ENCODE measurements at places on chromosomes 1 and 21. TPM values are rescaled to one million over a fixed set of nuclear protein-coding genes. Genes with fewer than 3 reads are reported as not detected.

DNA sequence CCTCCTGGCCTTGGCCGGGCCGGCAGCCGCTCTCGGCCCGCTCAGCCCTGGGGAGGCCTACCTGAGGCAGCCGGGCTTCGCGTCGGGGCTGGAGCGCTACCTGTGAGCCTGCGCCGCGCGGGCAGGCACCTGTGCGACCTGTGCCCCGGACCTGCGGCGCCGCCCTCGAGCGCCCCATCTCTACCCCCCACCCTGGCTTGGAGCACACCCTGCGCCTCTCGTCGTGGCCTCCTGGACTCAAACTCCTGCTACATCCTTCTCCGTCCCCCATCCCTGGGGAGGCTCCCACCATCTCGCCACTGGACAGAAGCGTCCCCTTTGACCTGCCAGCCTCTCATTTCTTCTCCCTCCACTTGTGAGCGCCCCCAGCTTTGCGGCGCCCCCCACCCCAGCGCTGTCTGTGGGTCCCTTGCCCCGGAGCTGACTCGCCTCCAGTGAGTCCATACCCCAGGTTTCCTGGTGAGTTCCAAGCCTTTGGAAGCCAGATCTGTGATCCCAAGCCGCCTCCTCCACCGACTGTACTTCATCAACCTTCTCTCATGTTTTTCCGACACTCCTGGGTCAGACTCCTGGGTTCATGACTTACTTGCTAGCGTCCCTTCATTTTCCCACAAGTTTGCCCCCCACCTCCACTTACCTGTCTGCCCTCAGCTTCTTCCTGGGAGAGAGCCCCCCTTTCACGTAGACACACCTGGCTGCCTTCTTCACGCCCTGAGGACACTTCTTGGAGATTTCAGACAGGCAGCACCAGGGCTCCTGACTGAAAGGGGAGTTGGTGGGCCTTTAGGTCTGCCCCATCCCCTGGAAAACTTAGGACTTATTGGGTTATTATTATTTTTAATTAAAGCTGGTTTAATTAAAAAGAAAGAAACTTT, 1.3 kb downstream of the FOXE3 start:
- H3K27ac ChIP-seq, result no peak overlapping the region
- no peaks in the 10 kb centered on the region for H3K36me3 ChIP-seq
- H3K4me3 ChIP-seq, result no peak overlapping the region
- H3K4me1 ChIP-seq, result peaks cover 10% of the 10 kb centered on the region
- DNase-seq, result no peak
- peaks cover 45% of the 10 kb centered on the region for H3K27me3 ChIP-seq

- no peak for DNase-seq
- peaks cover 15% of the 10 kb centered on the region for H3K4me1 ChIP-seq
- H3K27me3 ChIP-seq, result peaks cover 2% of the 10 kb centered on the region
- no peaks in the 10 kb centered on the region for H3K36me3 ChIP-seq
Measured at GRCh38 chr1:67754526-67754920, 69.5 kb downstream of the GADD45A start.

DNA sequence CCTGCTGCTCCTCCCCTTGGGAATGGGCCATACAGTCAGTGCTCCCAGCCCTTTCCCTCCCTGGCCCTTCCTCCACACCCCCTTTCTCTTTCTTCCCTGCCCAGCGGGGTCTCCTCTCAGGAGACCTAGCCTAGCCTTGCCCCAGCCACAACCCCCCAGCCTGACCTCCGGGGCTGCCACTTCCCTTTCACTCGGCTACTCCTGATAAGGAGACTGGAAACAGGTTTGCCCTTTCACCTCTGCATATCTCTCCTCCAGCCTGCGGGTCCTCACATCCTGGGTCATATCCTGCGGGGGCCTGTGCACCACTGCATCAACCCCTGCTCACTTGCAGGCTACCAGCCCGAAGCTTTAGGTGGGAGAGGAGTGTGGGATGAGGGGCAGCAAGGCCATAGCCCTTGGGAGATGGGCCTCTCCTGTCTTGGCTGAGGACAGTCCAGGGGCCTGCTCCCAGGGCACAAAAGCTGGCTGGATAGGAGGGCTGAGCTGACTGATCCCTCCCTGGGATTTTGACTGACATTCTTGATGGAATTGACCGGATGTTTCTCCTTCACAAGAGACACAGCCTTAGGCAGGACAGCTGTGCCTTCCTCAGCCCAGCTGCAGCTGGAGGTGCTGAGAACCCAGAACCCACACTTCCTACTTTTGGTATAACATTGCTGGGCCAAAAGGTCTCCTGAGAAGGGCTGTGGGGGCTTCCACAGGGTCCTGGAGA, 19.2 kb upstream of the ALX3 start:
- peaks cover 49% of the 10 kb centered on the region for H3K27me3 ChIP-seq
- no peak for DNase-seq
- H3K4me3 ChIP-seq, result no peak overlapping the region
- H3K4me1 ChIP-seq, result peaks cover 1% of the 10 kb centered on the region
- H3K36me3 ChIP-seq, result no peaks in the 10 kb centered on the region

- H3K27ac ChIP-seq, result no peak overlapping the region
- DNase-seq, result no peak
- H3K27me3 ChIP-seq, result no peaks in the 10 kb centered on the region
- no peaks in the 10 kb centered on the region for H3K36me3 ChIP-seq
- no peaks in the 10 kb centered on the region for H3K4me1 ChIP-seq
- no peak overlapping the region for H3K4me3 ChIP-seq
Measured at GRCh38 chr1:18341291-18342069, 139.2 kb upstream of the KLHDC7A start.

DNA sequence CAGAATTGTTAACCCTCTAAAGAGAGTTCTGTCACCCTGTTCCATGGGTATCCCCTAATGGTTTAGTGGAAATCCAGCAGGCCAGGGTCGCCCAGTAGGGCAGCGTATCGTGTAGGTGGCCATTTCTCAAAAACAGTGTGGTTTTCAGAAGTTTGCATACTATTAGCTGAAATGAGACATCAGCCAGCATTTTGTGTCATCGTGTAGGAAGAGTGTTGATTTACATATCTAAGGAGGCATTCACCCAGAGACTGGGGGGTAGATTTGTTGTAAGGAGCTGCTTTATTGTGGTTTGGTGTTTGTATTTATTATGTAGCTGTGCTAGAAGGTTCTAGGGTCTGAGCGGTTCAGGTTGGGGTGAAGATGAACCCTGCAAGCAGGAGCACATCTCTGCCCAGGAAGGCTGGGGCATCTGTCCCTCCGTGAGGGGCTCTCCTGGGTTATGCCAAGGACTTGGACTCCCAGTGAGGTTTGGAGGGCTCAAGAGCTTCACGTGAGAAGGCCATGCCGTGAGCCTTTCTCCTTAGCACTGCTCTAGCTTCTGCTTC, 174.4 kb downstream of the PGBD5 start:
- H3K27me3 ChIP-seq, result no peaks in the 10 kb centered on the region
- H3K27ac ChIP-seq, result no peak overlapping the region
- no peak overlapping the region for H3K4me3 ChIP-seq

DNA sequence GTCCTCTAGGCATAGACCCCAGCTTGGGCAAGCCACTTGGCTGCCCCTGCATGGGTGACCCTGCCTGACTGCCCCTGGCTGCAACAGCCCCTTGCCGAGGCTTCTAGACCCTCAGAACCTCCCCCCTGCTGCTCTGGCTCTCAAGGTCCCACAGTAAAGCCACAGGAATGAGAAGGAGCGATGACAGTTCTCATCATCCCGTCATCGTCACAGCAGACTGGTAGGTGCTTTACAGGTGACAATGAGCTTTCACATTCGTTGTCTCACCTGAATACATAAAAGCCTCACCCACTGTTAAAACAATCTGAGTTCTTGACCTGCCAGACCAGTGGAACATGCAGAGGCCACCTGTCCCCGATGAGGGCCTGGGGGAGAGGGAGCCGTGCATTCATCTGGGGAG, 36.0 kb upstream of the GPR157 start:
- H3K4me3 ChIP-seq, result no peak overlapping the region
- H3K4me1 ChIP-seq, result peaks cover 20% of the 10 kb centered on the region
- no peak for DNase-seq
- no peak overlapping the region for H3K27ac ChIP-seq
- no peaks in the 10 kb centered on the region for H3K27me3 ChIP-seq
- H3K36me3 ChIP-seq, result peaks cover 3% of the 10 kb centered on the region

GRCh38 chr1:10745886-10746455, 50.5 kb downstream of the CASZ1 start:
- no peaks in the 10 kb centered on the region for H3K4me1 ChIP-seq
- no peak overlapping the region for H3K27ac ChIP-seq

DNA sequence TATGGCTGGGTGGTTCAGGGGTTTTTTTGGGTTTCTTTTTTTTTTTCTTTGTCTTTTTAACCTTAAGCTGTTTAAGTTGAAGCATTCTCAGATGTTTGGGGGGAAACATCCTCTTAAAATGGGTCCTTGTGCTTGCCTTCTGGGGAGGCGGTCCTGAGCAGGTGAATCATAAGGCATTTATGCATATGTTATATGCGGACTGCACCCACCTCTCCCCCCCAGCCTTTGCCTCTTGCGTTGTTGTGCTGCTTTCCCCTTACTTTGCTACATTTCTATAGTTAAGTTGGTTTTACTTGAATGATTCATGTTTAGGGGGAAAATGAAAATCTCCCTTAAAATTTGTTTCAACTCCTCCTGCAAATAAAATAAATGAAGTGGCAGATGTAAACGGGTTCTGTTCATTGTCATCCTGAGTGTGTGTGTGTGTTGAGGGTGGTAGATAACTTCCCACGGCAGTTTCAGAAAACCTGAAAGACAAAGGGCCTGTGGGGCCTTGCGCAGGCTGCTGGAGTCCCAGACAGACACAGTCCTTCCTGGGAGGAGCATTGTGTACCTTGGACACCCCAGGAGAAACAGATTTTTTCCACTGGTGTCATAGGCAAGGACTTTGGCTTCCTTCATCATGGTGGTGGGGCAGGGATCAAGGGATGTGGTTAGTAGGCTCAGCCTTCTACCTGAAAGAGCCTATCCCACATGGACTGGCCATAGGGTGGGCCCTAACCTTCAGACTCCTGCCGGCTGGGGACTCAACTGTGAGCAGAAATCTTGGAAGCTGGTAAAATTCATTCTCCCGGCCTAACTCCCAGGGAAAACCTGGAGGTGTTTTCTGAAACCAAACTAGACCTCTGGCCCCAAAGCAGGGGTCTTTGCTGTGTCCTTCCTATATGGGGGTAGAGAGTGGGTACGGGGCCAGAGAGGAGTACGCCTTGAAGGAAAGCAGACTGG, 926 bp upstream of the SH3D21 start:
- H3K27me3 ChIP-seq, result no peaks in the 10 kb centered on the region
- peaks cover 41% of the 10 kb centered on the region for H3K4me1 ChIP-seq
- peak overlapping the region; percentile 89 for H3K4me3 ChIP-seq
- peak; percentile 15 for DNase-seq

- no peak for DNase-seq
- H3K36me3 ChIP-seq, result no peaks in the 10 kb centered on the region
- no peak overlapping the region for H3K27ac ChIP-seq
- H3K27me3 ChIP-seq, result peaks cover 22% of the 10 kb centered on the region
Measured at GRCh38 chr1:202665417-202665816, 44.8 kb downstream of the SYT2 start.

DNA sequence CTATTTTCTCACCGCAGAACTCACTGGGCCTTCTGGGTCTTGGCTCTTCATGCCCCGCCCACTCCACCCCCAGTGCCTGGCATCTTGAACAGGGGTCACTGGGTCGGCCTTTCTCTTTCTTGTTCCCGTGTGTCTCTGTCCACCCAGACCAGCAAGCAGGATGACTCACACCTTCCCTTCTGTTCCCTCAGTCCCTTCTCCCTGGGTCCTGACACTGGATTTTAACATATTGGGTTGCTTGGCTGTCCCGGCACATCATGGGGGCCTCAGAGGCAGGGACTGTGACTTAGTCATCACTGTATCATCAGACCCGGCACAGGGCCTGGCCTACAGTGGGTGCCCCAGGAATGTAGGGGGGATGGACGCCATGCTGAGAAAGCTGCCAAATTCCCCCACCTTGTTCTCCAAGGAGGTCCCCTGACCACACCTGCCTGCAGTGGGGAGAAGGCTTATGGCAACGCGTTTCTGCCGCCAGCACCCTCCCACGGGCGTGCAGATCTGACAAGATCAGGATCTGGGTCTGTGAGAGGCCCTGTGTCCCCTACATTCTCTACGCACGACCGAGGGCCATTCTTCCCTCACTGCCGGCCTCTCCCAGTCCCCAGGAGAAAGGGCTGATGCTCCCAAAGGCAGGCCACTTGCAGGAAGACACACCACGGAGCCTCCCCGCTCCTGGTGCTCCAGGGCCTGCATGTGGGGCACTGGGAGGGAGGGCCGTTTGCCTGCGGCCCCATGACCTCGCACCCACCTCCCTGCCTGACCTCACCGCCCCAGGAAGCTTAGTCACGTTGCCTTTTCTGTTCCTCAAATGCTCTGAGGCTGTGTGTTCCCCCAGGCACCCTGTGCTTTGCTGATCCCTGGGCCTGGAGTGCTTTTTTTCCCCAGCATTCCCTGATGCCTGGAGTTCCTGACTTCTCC, 157.2 kb upstream of the TMEM51 start:
- DNase-seq, result no peak
- no peak overlapping the region for H3K4me3 ChIP-seq
- H3K27ac ChIP-seq, result no peak overlapping the region

DNA sequence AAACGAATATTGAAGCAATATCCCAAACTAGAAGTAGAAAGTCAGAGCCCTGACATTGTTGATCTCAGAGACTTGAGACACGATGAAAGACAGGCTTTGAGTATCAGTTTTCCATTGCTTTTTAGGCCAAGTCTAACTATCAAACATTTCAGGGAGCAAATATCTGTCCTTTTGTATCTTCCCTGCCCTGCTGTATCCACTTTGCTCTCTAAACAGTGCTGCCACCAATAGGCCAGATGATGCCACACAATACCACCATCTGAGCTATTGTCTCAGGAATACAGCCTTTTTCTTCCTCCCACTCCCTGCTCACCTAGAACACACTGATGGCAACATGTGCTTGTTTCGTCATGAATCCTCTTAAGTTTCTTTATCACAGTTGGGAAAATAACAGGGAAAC, 62.6 kb upstream of the SPAG17 start:
- H3K4me3 ChIP-seq, result no peak overlapping the region
- no peak for DNase-seq
- no peaks in the 10 kb centered on the region for H3K4me1 ChIP-seq
- no peak overlapping the region for H3K27ac ChIP-seq
- no peaks in the 10 kb centered on the region for H3K27me3 ChIP-seq

DNA sequence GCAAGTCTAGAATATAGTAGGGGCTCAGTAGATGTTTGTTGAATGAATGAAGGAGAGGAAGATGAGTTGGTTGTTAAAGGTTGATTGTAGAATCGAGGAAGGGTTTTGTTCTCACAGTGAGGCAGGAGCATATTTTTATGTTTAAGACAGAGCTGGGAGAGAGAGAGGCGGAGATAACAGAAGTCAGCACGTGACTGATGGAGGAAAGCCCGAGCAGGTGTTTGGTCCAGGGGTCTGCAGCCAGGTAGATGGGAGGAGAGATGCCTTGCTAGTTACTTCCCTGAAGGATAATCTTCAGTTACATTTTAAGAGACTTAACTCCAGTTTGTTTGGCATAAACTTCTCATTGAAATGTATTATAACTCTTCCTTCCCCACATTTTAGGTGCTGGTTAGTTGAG, 86.8 kb downstream of the DYRK1A start:
- H3K36me3 ChIP-seq, result peaks cover 27% of the 10 kb centered on the region
- peaks cover 42% of the 10 kb centered on the region for H3K4me1 ChIP-seq
- H3K4me3 ChIP-seq, result no peak overlapping the region
- DNase-seq, result no peak

Gene MAGOH
- total RNA-seq, result 65.3 TPM

Gene NTRK1
- total RNA-seq, result 1.6 TPM
